HFFc6 (cell line): ENCODE measurements at places on chromosomes 5 and 9. TPM values are rescaled to one million over a fixed set of nuclear protein-coding genes. Genes with fewer than 3 reads are reported as not detected.

The SVEP1 gene
- 3.6 to 6.5 TPM (median 5.8 TPM) in 3 replicates for total RNA-seq

The NDUFA8 gene
- total RNA-seq: 73.4 to 79.9 TPM (median 74.2 TPM) in 3 replicates

GRCh38 chr9:34611811-34612787 is at the start of gene RPP25L:
Gene RPP25L, minus strand, starts transcription at chr9:34612097. Its CDS starts 801 bp downstream, at chr9:34611296.
- no peaks in the 10 kb centered on the region for H3K27me3 ChIP-seq
- H3K36me3 ChIP-seq: peaks cover 8% of the 10 kb centered on the region; the same call in 1 of the 2 replicates
- peak within 1 kb of the TSS; percentile 93 for H3K4me3 ChIP-seq
- peak within 1 kb of the TSS; percentile 84 for H3K27ac ChIP-seq

DNA sequence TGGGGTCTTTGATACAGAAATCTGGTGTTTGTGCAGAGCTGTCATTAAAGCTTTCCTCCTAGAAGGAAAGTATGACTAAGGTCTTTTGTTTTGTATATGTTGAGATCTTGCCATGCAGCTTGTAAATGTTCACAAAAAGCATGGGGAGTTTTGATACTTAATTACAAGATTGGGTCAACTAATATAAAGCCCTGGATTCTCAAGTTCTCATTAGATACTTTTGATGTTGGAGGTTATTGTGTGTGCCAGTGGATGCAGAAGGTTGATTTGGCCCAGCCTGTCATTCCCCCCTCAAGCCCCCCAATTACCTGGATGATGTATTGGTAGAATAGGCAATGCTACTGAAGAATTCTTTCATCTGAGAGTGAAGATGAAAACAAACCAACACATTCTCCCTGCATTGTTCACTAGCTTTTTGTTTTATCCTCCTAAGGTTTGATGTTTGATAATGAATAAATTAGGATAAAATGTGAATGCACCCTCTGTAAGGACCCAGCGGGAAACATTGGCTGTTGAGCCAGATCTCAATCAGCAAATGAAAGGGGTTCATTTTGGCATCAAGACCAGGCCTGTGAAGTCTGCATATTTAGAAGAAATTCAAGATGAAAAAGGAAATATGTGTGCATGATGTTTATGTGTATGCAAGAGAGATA is 61.9 kb upstream of the ADAMTS19 start:
- H3K27ac ChIP-seq: no peak overlapping the region
- no peak overlapping the region for H3K4me3 ChIP-seq
- H3K4me1 ChIP-seq: no peaks in the 10 kb centered on the region
- no peak for DNase-seq
- no peaks in the 10 kb centered on the region; the same call in 1 of the 2 replicates for H3K27me3 ChIP-seq

GRCh38 chr9:135810806-135811575 is 96.4 kb downstream of the CAMSAP1 start:
- H3K4me3 ChIP-seq: no peak overlapping the region
- peaks cover 8% of the 10 kb centered on the region for H3K27me3 ChIP-seq
- peaks cover 15% of the 10 kb centered on the region for H3K4me1 ChIP-seq
- H3K36me3 ChIP-seq: peaks cover 19% of the 10 kb centered on the region
- no peak overlapping the region for H3K27ac ChIP-seq

DNA sequence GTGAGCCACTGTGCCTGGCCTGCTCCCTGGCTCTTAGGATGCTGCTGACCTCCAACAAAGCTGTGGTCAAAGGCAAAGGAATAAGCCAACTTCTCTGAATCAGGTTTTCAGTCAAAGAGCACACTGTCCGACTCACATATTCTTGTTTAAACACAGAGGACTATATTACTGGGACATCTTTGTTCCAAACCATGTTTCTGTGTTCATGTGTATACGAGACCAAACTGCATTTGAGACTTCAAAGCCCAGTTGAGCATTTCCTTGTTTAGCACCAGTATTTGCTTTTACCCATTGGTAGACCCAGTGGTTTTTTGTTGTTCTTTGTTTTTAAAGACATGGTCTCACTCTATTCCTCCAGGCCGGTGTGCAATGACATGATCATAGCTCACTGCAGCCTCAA is 100.2 kb downstream of the SCAI start:
- H3K4me3 ChIP-seq: no peak overlapping the region
- no peaks in the 10 kb centered on the region for H3K4me1 ChIP-seq
- no peak overlapping the region for H3K27ac ChIP-seq
- peaks cover 4% of the 10 kb centered on the region for H3K36me3 ChIP-seq
- no peak for DNase-seq
- peaks cover 2% of the 10 kb centered on the region; the same call in 1 of the 2 replicates for H3K27me3 ChIP-seq
